Astrocyte (in vitro differentiated cells and primary cell): ENCODE measurements at places on chromosomes 16 and 17. TPM values are rescaled to one million over a fixed set of nuclear protein-coding genes. Genes with fewer than 3 reads are reported as not detected.
A peak's percentile ranks its signal among the peaks of the same experiment; 100 is the strongest.

DNA sequence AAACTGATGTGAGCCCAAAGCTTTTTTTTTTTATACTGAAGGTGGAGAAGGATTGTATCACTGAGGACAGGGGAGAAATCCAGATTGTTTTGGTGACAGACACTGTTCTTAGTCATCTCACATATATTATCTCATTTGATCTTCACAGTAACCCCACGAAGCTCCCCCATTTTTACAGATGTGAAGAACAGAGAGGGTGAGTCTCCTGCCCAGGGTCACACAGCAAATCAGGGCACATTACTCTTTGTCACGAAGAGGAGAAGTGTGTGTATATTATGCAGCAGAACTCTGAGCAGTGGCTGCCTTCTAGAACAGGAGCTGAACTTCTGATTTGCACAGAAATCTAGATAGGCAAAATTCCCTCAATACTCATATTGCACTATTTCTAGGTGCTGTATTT is 504.3 kb downstream of the XYLT1 start:
- no peak overlapping the region for H3K27ac ChIP-seq
- no peaks in the 10 kb centered on the region for H3K36me3 ChIP-seq
- H3K4me3 ChIP-seq: no peak overlapping the region

GRCh38 chr16:2154533-2155090 is 970 bp upstream of the TRAF7 start:
- H3K27ac ChIP-seq: peak overlapping the region; percentile 66
- H3K36me3 ChIP-seq: peaks cover 7% of the 10 kb centered on the region
- H3K4me1 ChIP-seq: peaks cover 77% of the 10 kb centered on the region
- peak overlapping the region; percentile 94 for H3K4me3 ChIP-seq

GRCh38 chr17:29549177-29549923 is 17.5 kb downstream of the ABHD15 start:
- H3K27me3 ChIP-seq: no peaks in the 10 kb centered on the region
- no peak overlapping the region for H3K4me3 ChIP-seq
- H3K27ac ChIP-seq: no peak overlapping the region
- peaks cover 4% of the 10 kb centered on the region for H3K36me3 ChIP-seq
- peaks cover 4% of the 10 kb centered on the region for H3K4me1 ChIP-seq

Gene SOX8
- total RNA-seq: 0.70 and 0.98 TPM in 2 replicates

GRCh38 chr17:15952916-15953790 is 8.2 kb downstream of the ADORA2B start:
- peaks cover 26% of the 10 kb centered on the region for H3K4me1 ChIP-seq
- no peak for DNase-seq
- no peaks in the 10 kb centered on the region for H3K36me3 ChIP-seq

DNA sequence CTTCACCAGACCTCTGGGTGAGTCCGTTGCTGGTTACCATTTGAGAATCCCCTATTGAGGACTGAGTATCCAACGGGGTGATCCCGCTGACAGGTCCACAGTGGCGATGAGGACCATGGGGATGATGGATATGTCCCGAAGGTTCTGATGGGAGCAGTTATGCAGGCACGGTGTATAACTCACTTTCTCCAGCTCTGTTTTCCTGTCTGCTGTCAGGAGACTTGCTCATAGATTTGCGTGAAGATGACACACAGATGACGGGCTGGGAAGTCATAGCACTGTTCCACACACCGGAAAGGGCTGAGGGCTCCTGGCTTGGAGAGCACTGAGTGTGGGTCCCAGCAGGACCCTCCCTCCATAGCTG is 22.2 kb upstream of the ADCY7 start:
- DNase-seq: peak; percentile 24
- peaks cover 7% of the 10 kb centered on the region for H3K27me3 ChIP-seq
- no peak overlapping the region for H3K4me3 ChIP-seq
- no peak overlapping the region for H3K27ac ChIP-seq
- H3K36me3 ChIP-seq: no peaks in the 10 kb centered on the region

DNA sequence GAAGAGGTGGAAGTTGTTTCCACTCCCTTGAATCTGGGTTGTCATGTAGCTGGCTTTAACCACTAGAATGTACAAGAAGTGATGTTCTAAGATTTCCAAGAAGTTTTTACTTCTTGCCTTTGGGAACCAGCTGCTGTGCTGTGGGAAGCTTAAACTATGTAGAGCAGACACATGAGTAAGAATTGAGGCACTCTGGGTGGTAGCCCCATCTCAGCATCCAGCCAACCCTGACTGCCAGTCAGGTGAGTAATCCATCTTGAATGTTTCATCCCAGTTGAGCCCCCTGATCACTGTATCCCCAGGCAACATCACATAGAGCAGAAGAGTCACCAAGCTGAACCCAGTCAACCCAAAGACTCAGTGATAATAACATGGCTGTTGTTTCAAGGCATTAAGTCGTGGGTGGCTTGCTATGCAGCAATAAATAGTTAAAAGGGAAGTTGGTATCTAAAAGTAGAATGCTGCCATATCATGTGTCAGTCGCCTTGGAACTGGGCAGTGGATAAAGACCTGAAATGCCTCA is 62.8 kb upstream of the GPR139 start:
- no peak overlapping the region for H3K4me3 ChIP-seq
- no peak for DNase-seq
- no peaks in the 10 kb centered on the region for H3K27me3 ChIP-seq
- H3K27ac ChIP-seq: no peak overlapping the region

- no peak overlapping the region for H3K27ac ChIP-seq
- H3K4me1 ChIP-seq: no peaks in the 10 kb centered on the region
- no peaks in the 10 kb centered on the region for H3K27me3 ChIP-seq
- H3K4me3 ChIP-seq: no peak overlapping the region
Measured at GRCh38 chr16:48003206-48003907, 152.4 kb downstream of the ABCC12 start.

Gene ASGR1
- total RNA-seq: 3.6 and 5.0 TPM in 2 replicates

GRCh38 chr16:87735270-87736007 is 30.3 kb downstream of the KLHDC4 start:
- no peak for DNase-seq
- H3K36me3 ChIP-seq: no peaks in the 10 kb centered on the region
- peaks cover 7% of the 10 kb centered on the region for H3K4me1 ChIP-seq
